Stimulated activated CD4-positive, alpha-beta T cell treated with anti-CD3 and anti-CD28 coated beads, Interleukin-2, amount 100 ng/mL, for 4 hours (primary cell): ENCODE measurements at places on chromosomes 4 and X.

DNA sequence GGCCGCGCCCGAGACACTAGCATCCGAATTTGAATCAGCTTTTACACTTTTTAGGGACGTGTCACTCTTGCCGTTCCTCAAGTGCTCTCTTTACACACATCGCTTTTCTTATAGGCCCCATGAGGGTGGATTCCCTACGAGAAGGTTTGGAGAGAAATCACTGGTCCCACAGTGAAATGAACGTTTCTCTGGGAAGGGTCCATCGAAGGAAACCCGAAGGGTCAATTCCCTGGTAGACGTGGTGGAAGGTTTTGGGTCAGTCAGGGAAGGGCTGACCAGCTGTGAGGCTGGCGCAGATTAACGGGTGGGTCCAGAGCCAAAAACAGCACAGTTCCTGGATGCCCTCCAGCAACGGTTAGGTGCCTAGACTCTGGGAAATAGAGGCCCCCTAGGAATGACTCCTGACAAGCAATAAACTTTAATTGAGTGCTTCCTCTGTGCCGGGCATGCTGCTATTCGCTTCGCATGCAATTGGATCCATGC is 35.9 kb downstream of the ETDC start:
- no peak for DNase-seq

DNA sequence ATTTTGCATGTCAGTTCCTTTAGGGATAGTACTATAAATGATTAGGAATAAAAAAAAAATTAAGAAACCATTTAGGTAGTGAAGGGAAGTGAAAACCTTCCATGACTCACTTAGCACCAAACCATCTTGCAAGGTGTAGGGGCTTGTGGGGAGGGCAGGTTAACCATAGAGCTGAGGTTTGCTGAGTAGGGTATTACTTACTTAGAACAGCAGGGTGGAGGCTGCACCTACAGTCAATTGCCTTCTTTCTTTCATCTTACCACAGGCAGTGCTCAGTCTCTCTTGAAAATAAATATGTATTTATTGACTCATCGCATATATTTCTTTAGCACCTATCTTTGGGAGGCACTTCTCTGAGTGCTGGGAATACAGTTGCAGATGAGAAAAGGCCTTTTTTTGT is 104.9 kb upstream of the GIMD1 start:
- DNase-seq, result no peak

DNA sequence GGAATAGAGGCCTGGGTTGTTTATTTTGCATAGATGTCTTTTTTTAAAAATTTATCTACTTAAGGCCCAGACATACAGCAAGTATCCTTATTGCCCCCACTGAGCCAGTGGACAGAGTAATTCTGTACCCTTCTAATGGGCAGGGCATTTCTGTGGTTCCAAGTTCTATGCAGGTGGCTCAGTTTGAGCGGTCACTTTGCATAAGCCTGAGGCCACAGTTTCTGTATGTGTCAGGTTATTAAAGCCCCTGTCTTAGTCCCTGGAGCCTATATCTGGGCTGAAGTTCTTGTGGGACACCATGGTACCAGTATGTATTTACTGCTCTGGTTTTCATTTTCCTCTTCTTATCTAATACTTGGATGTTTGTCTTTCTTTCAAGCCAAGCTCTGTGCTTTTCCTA is 168.8 kb downstream of the MID1IP1 start:
- DNase-seq, result no peak

DNA sequence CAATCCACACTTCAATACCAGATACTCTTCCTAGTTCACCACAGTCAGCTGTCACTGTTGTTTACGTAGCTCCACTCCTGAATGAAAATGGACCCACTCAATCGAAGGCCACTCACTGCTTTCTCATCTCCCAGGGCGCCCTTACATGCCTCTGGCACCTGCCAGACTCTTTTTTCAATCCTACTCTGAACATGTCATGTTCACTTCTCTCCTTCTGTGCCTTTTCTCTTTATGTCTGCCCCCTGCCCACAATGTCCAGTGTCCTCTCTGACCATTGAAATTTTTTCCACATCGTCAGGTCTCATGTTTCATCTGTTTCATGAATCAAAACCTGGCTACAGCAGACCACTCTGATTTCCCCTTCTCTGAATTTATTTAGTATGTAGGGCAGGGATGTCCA is 1.3 kb upstream of the MGAT4D start:
- no peak for DNase-seq

- no peak for DNase-seq
Observed at GRCh38 chrX:77493677-77494553, 46.7 kb downstream of the FGF16 start.

GRCh38 chr4:99722006-99722405 is 64.4 kb upstream of the C4orf54 start:
- no peak for DNase-seq

DNA sequence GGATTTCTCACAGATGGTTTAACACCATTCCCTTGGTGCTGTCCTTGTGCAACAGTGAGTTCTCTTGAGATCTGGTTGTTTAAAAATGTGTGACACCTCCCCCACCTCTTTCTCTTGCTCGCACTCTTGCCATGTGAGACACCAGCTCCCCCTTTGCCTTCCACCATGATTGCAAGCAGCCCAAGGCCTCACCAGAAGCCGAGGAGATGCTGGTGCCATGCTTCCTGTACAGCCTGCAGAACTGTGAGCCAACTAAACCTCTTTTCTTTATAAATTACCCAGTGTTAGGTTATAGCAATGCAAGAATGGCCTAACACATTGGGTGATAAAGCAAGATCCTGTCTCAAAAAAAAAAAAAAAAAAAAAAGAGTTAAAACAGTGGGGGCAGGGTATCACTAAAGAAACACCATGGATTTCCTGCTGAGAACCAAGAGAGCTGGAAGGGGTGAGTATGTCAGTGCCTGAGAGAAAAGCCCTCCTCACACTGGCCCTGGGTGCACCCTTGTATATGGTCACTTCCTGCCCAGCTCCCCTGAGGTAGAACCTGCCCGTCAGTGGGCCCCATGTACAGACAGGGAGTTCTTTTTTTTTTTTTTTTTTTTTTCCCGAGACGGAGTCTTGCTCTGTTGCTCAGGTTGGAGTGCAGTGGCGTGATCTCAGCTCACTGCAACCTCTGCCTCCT is 46.4 kb downstream of the APOO start:
- no peak for DNase-seq

GRCh38 chr4:186258216-186258811 is 7.7 kb upstream of the F11 start:
- DNase-seq, result no peak

- DNase-seq, result no peak
Observed at GRCh38 chr4:41213625-41214135, 662 bp downstream of the APBB2 start.

DNA sequence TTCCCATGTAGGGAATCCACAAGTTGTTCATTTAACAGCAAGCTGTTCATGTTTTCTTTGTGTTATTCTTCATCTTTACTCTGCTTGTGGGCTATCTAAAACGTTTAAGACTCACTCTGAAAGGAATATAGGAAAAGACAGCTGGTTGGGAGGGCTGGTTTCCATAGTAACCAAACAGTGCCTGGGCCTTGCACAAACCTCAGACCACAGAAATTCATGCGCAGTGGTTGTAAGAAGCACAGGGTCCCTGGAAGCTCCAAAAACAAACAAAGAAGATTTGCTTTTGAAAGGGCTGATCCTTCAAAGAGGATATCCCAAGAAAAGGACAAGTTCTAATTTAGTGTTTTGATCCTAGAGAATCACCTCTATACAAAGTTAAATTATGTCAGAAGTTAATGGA is 7.8 kb downstream of the SERTM2 start:
- DNase-seq, result no peak

DNA sequence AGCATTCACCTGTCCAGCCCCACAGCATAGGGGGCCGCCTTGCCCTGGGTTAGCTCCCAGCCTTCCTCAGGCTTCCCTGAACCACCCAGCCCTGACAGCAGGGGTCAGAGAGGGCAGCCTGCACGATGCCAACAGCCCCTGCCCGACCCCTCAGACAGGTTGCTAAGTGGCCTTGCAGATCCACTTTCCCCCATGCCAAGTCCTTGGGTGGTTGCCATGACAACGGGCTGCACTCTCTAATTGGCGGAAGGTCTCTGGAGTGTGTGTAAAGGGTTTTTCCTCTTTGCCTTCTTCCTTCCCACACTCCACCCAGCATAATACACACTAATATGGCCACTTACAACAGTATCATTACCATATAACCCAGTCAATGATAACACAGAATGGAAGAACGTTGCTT is 99.6 kb upstream of the AFAP1 start:
- DNase-seq, result no peak

DNA sequence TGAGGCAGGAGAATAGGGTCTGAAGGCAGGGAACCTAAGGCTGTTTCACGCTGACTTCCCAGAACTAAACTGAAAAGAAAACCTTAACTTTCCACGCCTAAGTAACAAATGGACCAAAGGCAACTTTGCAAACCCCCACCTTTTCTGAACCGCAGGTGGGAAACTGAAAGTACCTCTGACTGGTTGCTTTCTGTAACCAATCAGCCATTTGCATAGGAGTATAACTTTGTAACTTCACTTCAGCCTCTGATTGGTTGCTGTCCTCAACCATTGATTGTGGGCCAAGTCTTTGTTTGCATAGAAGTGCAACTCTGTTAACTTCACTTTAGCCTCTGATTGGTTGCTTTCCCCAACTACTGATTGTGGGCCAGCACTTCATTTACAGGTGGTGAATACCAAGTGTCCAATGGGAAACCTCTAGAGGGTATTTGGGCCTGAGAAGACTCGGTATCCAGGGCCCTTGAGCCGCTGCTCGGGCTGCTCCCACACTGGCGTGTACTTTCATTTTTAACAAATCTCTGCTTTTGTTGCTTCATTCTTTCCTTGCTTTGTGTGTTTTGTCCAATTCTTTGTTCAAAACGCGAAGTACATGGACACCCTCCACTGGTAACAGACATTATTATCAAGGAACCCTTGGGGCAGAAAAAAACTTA is 121.6 kb upstream of the CBR4 start:
- no peak for DNase-seq

- DNase-seq, result no peak
Observed at GRCh38 chrX:118498351-118498750, 2.7 kb downstream of the DOCK11 start.

DNA sequence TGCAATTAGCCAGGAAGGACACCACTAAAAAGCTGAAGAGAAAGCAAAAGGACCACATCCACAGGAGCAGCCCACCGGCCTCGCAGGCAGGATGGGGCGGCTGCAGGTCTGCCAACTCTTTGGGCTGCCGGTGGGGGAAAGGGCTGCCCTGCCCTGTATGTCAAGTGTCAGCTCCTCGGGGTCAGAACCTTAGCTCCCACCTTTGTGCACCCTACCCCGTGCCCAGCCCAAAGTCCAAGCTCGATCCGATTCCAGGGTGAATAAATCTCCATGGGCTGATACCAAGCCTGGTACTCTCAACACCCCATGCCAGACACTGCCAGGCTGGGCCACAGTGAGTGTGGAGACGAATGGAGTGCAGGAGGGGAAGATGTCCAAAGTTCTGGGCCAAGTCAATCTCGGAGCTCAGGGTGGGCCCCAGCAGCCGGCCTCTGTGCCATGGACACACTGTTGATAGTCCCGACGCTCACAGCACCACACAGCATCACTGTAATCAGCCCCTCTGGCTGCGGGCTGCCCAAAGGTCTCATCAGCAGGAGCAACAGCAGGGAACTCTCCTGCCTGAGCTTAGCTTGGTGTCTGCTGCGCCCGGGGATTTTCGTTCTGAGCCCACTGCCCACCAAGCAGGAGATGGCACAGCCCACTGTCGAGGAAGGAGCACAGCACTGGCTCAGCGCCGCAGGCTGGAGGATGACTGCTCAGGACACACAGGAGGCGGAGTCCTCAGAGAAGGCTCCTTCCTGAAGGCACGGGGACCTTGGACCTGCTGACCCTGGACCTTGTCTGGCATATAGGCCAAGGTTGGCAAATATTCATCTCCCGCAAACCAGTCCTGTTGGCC is 84.4 kb downstream of the JAKMIP1 start:
- no peak for DNase-seq

DNA sequence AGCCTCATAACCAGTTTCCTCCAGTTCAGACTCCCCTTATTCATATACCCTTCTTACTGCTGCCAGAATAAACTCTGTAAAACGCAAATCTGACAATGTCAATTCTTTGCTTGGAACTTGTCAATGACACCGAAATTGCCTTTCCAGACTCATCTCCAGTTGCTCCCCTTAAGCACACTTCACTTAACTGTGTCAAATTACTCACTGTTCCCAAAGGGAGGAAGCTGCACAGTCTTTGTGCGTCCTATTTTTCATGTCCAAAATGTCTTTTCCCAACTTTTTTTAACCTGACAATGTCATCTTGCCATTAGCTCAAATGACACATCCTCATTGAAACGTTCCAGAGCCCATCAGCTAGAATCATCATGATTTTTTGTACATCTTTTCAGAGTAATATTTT is 867.3 kb downstream of the RPA4 start:
- DNase-seq, result no peak

GRCh38 chr4:47143261-47143660 is 111.9 kb downstream of the GABRB1 start:
- no peak for DNase-seq

DNA sequence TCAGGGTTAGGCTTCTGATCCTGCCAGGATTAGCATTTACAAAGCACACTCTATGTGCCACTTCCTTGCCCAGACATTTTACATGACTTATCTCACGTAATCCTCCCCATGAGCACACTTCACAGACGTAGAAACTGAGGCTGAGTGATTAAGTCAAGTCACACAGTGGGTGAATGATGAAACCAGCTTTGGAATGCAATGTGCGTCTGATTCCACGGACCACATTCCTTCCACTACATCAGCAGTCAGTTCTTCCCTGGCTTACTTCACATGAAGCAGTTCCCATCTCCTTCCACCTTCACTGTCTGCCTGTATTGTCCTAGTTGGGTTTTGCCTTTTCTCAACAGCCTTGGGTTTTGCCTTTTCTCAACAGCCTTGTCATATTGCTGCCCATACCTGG is 134.3 kb upstream of the PPARGC1A start:
- no peak for DNase-seq

- no peak for DNase-seq
Observed at GRCh38 chr4:81418572-81418971, 53.1 kb downstream of the RASGEF1B start.

- DNase-seq, result no peak
Observed at GRCh38 chr4:88807499-88807898, 109.9 kb upstream of the NAP1L5 start.

- DNase-seq, result peak; percentile 99
Observed at GRCh38 chr4:25376754-25377571, at the start of gene ANAPC4. Gene ANAPC4 (plus strand): TSS chr4:25377263. CDS start chr4:25377428, 165 bp downstream.

- DNase-seq, result no peak
Observed at GRCh38 chr4:88204882-88205281, 46.4 kb upstream of the ABCG2 start.

- no peak for DNase-seq
Observed at GRCh38 chr4:68038272-68038671, 75.0 kb upstream of the TMPRSS11A start.

GRCh38 chr4:48905363-48906015 is 1.1 kb downstream of the OCIAD2 start:
- DNase-seq, result no peak

GRCh38 chr4:101421386-101421785 is 74.1 kb upstream of the PPP3CA start:
- DNase-seq, result no peak

GRCh38 chr4:53752124-53752523 is 160.8 kb upstream of the LNX1 start:
- DNase-seq, result no peak
